ENCODE measurements at places on chromosomes 7 and 10. TPM values are rescaled to one million over a fixed set of nuclear protein-coding genes. Genes with fewer than 3 reads are reported as not detected.

DNA sequence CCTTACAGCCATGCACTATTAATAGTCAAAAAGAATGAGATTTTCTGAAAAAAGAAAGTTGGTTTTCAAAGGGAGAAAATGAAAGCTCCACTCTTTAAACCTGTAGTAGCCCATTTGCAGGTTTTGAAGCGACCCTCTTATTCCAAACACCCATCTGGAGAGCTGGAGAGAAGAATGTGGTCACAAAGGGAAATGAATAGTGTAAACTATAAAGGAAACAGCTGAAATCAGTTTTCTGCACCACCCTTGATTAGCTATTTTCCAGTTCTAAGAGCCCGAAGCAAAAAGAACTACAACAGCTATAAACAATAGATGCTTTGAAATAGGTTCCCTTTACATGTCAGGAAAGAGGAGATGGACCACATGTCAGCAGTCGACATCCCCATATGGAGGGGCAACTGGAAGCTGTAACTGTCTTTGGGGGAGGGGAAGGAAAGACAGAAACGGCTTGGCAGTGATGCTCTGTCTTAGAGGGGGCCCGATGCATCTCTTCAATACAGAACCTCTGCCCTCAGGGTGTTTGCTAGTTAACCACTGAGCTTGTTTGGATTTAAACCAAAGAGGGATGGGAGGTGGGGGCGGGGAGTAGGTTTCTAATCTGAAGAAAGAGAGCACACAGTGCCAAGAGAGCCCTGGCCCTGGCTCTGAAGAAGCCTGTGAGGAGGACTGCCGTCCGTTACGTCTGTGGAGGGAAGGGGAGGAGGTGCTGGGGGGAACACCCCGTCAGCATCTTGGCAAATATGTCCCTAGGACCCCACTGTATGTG, 55.3 kb downstream of the CPVL start:
- H3K4me3 ChIP-seq: peak overlapping the region; percentile 44
- peak overlapping the region; percentile 65 for H3K27ac ChIP-seq
- DNase-seq: no peak
- H3K4me1 ChIP-seq: peaks cover 19% of the 10 kb centered on the region
- H3K27me3 ChIP-seq: no peaks in the 10 kb centered on the region

DNA sequence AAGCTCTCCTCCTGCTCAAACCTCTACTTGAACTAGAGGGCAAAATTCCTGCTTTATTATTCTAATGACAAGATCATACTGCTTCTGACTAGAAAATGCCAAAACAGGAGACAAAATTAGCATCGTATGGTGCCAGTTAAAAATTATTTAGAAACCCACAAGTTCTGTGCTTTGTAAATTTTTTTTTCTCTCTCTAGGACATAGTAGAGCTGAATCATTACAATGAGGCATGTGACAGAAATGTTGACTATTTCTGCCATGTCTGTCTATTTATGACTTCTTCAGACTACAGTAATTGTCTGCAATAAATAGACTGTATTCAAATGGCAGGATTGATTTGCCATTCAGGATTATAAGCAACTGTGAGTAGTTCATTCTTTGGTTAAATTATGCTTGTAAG, 335.8 kb downstream of the PRPF18 start:
- no peaks in the 10 kb centered on the region for H3K36me3 ChIP-seq
- no peaks in the 10 kb centered on the region for H3K27me3 ChIP-seq
- DNase-seq: no peak
- no peak overlapping the region for H3K4me3 ChIP-seq
- H3K4me1 ChIP-seq: no peaks in the 10 kb centered on the region

- no peak for DNase-seq
- H3K27ac ChIP-seq: no peak overlapping the region
- H3K4me1 ChIP-seq: peaks cover 60% of the 10 kb centered on the region
- no peaks in the 10 kb centered on the region for H3K36me3 ChIP-seq
These were observed 8.8 kb downstream of the ITGB1 start for GRCh38 chr10:32949221-32949678.

Gene NUTM2B
- total RNA-seq: 6.3 TPM

DNA sequence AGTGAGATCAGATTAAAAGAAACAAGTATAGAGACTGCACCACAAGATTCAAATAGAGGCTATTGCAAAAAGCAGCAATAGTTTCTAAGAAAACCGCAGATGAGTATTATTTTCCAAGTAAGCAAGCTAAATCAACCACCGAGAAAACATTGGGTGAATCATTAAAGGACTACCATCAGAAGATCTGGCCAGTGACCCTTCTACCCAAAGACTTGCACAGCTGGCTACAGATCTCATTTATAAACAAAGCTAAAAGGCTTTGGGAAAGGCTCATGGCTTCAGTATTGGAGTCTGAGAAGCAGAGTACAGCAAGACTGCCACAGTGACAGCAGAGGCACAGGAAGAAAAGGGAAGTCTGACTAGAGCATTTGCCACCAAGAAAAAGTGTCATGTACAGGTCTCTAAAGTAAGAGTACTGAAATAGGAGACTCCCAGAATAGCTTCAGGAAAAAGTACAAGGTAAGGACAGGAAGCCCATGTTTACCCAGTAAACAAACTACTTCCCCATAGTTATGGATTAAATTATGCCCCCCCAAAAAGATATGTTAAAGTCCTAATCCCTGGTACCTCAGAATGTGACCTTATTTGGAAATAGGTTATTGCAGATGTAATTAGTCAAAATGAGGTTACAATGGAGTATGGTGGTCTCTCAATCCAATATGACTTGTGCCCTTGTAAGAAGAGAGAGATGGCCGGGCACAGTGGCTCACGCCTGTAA, 19.0 kb downstream of the STEAP1 start:
- no peak overlapping the region for H3K4me3 ChIP-seq
- no peaks in the 10 kb centered on the region for H3K36me3 ChIP-seq
- DNase-seq: no peak
- H3K27ac ChIP-seq: no peak overlapping the region
- H3K27me3 ChIP-seq: no peaks in the 10 kb centered on the region
